Epithelial cell of prostate (primary cell): ENCODE measurements at places on chromosomes 16 and 17.

GRCh38 chr17:41844971-41845370 is 7.3 kb downstream of the KLHL10 start:
- DNase-seq = no peak

- no peak for DNase-seq
Observed at GRCh38 chr17:58352596-58353388, 791 bp upstream of the SUPT4H1 start.

DNA sequence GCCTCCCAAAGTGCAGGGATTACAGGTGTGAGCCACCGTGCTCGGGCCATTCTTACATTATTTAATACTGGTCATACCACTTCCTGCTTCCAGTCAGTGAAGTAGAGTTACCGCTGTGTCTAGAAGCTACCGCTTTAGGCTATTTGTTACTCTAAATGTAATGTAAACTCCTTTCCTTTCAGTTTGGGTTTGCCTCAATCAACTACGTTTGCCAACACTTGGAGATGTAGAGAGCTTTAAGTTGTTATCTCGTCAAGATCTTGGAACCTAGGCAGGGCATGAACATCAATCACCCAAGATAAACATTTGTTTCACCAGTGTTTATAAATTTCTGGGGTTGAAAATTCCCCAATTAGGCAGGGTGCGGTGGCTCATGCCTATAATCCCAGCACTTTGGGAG is 275.9 kb downstream of the STX8 start:
- no peak for DNase-seq

- DNase-seq = no peak
Observed at GRCh38 chr17:77497578-77497934, 356.8 kb downstream of the SEC14L1 start.

- no peak for DNase-seq
Observed at GRCh38 chr17:50003911-50004310, 8.9 kb upstream of the DLX3 start.

DNA sequence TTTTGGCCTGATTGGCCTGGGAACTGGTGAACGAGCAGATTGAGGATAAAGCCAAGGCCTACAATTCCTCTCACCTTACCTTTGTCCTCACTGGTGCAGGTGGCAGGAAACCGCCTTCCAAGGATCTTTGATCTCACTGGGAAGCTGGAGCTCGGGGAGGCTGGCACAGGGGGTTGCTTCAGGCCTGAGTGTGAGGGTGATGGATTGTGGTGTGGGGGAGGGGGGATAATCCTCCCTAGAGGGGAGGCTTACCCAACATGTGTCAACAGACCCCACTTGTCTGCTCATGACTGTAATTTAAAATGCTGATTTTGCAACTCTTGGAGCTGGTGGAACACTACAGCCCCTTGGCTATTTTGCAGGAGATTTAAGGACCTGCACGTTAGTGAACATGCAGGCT is 4.5 kb upstream of the RMI2 start:
- DNase-seq = no peak
